Activated CD4-positive, alpha-beta T cell treated with anti-CD3 and anti-CD28 coated beads for 1 hour (primary cell): ENCODE measurements at places on chromosomes 7 and 10.

DNA sequence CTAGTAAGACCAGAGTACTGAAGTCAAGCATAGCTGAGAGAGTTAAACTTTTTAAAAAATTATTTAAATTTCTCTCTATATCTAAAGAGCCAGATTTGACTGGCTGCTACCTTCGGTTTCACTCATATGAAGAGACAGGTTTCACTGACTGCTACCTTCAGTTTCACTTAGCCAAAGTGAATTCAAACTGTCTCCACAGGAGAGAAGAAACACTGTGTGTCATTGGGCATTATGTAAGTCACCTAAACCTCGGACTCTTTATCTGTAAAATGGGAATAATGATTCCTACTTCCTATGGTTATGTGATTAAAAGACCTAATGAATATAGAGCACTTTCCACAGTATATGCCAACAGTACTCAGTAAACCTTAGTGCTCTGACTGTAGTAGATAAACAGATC is 41.6 kb upstream of the MET start:
- DNase-seq, result no peak

DNA sequence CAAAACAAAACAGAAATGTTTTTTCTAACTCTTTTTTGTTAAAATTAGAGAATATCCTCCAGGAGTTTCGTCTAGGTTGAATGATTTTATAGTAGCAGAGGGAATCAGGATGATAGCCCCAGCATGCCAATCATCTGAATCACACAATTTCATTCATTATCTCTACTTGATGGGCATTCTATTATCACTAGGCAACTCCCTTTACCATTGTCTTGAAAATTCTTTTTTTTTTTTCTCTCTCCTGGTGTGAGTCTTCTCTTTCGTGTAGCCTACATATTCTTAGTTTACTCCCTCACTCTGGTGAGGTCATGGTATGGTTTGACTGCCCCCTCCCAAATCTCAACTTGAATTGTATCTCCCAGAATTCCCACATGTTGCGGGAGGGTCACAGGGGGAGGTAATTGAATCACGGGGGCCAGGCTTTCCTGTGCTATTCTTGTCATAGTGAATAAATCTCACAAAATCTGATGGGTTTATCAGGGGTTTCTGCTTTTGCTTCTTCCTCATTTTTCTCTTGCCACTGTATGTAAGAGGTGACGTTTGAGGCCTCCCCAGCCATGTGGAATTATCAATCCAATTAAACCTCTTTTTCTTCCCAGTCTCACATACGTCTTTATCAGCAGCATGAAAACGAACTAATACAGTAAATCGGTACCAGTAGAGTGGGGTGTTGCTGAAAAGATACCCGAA is 105.0 kb downstream of the OTUD1 start:
- no peak for DNase-seq

- DNase-seq, result no peak
Observed at GRCh38 chr7:5615190-5616070, 166.0 kb downstream of the RNF216 start.

GRCh38 chr7:42734568-42734967 is 177.3 kb downstream of the C7orf25 start:
- no peak for DNase-seq

- DNase-seq, result peak; percentile 8
Observed at GRCh38 chr10:121927318-121927840, 452 bp downstream of the ATE1 start.

DNA sequence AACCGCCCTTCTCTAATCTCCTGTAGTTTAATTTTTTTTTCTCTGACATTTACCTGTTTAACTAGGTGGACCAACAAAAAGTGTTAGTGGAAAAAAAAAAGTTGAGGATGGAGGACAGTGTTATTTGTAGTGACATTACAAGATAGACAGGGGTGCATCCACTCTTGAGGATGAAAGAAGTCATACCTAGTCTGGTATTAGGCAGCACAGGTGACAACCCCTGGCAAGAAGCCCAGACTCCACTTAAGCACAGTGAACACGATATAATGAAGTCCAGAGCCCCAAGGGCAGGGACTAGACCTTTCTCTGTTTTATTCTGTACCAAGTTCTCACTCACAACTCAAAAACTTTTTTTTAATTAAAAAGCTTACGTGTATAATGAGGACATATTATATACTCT is 268.4 kb downstream of the GPR37 start:
- DNase-seq, result no peak

DNA sequence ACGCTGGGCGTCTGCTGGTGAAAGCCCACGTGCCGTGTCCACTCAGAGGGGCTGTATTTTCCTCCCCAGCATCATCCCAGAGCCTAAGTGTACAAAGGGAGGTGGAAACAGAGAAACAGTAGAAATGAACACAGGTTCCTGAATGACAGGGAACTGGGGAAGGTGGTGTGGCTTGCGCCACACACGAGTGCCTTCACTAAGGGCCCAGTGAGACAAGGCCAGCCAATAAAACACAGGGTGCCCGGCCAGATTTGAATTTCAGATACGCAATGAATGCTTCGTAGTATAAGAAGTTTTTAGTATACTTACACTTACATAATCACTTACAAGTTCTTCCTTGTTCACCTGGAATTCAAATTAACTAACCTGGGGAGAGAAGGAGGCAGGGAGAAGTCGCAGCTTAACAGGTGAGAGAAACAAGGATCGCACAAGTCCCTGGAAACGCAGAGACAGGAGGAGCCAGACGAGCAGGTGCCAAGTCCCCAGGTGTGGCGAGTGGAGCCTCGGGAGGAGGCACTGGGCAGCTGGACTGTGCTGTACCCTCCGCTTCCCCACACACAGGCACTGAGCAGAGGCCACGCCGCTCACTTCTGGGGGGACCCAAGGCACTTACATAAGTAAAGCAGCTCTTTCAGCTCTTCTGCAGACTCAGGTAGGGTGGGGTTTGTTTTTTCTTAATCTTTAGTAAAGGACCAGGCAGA is 105.2 kb upstream of the MGMT start:
- no peak for DNase-seq

DNA sequence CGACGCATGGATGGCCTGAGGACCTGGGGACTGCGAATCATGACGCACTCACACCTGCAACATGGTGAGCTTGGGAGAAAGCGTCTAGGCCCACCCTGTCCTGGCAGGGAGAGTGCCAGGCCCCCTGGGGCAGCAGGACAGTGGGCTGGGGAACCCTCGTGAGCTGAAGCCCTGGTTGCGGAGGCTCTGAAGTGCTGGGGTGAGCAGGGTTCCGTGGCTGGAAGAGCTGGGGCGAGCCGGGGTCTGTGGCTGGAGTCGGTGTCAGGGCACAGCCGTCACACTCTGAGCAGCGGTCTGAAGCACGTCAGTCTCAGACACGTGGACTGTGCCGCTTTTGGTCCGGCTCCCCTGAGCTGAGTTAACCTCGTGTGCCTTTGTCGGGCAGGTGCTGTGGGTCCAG is 4.7 kb downstream of the SUN1 start:
- DNase-seq, result no peak

DNA sequence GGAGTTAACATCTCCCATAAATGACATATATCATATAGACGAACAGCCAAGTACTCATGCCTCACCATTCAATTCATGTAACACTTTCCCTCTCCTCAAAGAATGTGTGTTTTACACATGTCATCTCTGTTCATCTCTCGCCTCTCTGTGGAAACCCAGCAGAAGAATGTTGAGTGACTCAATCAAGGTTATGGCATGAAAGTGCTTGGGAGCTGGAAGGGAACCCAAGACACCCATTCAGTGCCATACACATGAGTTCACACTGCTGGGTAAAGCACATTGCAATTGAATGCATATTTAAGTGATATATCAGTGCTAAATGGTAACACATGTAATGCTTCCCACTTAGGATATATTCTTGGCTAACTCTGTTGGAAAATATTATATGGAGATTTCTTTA is 322.9 kb downstream of the PTEN start:
- no peak for DNase-seq

DNA sequence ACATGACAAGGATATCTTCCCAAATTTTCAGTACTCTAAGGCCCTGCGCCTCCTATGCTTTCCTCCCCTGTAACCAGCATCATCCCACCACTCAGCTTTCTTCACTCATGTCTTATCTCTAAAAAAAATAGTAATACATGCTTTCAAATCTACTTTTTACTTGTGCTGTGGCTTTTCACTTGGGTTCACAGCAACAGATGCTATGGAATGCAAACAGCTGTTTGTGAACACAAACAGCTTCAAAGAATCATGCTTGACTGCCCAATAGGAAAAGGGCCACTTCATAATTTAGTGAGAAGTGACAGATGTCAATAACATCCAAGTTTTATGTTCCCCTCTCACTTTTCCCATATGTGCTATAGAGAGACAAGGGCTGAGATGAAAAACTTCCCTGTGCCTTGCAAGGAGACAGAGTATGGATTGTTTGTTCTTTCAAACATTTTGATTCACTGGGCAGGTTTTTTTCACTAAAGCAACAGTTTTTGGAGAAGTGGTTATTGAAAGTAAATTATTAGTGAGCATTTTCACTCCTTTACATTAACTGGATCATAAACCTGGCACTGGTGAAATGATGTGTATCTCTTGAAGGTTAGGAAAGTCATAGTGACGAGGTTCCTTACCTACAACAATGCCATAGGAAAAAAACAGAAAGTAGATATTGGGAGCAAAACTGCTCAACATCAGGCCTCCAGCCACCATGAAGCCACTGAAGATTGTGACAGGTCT is 37.3 kb downstream of the SLC16A9 start:
- no peak for DNase-seq

DNA sequence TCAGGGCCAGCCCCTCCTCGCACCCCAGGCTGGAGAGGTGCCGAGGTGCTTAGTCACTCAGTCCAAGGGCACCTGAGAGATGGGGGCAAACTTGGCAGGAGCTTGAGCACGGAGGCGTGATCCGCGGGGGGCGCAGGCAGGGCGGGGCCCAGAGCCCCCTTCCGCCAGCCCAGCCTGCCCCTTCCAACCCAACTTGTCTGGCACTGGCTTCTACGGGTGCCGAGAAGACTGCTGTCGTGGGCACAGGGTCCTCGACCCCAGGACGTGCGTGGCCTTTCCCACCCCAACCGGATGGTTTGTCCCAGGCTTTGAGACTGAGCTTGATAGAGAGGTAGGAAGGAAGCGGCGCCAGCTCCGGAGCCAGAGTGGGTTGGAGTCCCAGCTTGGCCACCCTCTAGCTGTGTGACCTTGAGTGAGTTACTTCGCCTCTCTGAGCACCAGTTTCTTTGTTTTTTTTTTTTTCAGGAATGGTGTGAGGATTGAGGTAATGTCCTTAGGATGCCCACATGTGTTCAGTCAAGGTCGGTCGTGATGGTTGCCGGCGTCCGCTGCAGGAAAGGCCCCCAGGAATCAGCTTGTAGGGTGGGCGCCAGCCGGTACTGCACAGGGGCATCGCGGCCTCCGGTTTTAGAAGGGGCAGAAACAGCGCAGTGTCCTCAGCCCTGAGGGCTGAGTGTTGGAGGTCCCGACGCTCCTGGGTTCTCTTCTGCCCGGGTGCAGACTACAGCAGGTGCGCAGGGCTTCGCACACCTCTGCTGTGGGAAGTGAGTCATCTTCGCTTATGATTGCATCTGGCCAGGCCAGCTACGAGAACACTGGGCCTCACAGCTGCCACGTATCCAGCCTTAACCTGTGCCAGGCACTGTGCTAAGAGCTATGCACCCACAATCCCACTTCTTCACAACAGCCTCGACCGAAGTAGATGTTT is 28.6 kb upstream of the VAX1 start:
- DNase-seq, result no peak

DNA sequence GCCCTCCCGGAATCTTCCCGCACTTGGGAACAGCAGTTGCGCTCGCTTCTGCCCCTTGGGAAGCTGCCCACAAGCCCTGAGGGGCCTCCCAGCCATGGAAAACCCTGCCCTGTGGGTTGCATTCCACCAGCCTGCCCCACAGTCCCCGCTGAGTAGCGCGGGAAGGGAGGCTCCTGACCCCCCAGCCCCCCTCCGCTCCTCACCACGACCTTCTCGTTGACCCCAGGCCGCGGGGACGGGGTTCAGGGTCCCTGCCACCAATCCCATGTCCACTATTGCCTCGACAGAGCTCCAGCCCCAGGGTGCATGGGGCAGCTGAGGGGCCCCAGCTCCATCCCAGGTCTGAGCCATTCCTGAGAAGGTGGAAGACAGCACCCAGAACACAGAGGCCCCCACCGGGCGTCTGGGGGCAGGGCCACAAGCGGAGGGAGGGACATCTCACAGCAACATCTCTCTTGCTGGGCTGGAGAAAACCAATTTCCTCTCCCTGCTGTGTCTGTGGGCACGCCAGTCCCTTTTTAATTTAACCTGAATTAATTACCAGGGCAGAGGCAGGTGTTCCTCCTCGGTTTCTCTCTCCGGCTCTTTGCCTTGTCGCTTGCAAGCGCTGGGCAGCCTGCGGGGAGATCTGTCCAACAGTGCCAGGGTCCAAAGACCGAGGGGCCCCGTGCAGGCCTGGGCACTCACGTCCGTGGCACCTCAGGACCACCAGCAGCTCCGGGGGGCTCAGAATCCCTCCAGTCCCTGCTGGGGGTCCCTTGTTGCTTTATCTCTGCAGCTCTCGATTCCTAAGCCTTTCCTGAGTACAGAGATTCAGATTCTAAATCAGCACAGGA is 57.9 kb downstream of the FOXL3 start:
- DNase-seq, result no peak

- DNase-seq, result no peak
Observed at GRCh38 chr7:35260246-35260645, 6.3 kb upstream of the TBX20 start.

- DNase-seq, result no peak
Observed at GRCh38 chr10:80540981-80541750, 3.5 kb downstream of the SH2D4B start.

DNA sequence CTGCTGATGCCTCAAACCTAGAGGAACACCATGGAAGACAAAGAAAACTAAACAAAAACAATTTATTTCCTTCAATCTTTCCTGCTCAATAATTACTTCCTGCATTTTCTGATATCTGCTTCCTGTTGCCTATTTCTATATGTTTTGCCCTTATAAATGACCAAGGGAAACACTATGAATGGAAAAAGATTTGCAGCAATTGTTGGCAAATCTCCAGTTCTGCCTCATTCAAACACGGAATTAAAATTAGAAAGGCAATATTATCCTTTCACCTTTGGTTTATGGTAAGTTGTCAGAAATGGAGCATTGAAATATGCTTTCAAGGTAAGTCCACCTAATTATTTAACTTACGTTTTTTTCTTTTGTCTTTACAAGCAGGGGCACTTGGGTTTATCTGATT is 552.2 kb upstream of the ANKRD30A start:
- DNase-seq, result no peak
